Left renal pelvis (tissue), 4 donors: ENCODE measurements at places on chromosomes 1 and 21. TPM values are rescaled to one million over a fixed set of nuclear protein-coding genes. Genes with fewer than 3 reads are reported as not detected.

DNA sequence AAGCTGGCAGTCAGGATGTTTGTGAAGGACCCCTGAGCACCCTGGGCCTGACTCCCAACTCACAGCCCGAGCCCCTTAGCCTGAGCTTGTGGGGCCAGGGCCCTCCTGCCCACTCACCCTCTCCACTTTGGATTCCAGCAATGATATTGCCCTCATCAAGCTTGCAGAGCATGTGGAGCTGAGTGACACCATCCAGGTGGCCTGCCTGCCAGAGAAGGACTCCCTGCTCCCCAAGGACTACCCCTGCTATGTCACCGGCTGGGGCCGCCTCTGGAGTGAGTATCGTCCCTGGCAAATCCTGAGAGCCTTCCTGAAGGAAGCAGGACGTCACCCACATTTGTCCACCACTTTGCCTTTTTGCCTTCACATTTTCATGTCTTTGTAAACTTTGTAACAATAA lies 5.0 kb downstream of the CTRC start:
- no peak for DNase-seq

DNA sequence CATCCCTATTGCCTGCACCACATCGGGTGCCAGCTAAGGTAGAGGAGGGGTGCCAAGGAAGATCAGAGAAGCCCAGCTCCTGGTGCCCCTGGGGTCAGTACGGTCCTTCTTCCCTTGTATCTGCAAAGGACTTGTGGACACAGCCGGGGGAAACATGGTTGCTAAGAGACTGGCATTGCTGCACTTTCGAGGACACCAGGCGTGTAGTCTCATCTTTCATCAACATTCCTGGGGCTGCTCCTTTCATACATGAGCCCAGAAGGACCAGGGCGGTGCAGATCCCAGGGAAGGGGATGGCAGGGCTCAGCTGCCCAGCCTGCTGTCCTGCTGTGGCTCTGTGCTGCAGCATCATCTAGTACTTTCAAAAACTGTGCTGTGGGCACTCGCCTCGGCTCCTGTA lies 61.0 kb downstream of the RUNX1 start:
- DNase-seq = peak; percentile 47

DNA sequence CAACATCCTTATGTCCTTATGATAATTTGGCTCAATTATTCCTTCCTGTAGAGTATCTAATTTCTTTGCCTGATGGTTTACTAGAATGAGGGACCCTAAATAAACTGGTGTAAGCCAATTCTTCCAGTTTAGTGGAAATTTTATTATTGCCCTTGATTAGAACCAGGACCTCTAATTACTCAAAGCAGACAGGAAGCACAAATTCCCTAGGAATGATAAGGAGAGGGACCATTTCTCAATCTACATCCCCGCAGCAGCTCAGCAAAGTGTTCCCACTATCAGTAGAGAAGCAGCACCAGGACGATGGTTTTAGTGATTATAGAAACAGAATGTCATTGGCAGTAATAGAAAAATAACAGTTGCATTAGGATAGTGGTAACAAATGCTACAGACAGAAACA lies 97.1 kb downstream of the PLPPR4 start:
- DNase-seq = no peak

DNA sequence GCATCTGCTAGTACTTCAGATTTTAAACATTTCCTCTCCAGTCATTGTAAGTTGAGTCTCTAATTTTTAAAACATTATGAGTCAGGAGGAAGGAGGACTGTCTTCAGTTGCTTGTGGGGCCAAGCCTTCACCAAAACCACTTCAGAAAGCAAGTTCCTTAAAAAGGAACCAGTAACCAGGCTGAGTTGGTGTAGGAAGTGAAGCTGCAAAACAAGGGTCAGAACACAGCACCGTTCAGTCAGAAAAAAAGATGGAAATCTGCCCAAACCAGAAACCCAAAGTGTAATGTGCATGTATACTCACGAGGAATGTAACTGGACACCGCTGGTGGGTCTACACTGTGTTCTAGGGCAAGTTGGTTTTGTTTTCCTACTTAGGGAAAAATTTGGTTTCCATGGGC lies 402.1 kb downstream of the SETD4 start:
- no peak for DNase-seq

DNA sequence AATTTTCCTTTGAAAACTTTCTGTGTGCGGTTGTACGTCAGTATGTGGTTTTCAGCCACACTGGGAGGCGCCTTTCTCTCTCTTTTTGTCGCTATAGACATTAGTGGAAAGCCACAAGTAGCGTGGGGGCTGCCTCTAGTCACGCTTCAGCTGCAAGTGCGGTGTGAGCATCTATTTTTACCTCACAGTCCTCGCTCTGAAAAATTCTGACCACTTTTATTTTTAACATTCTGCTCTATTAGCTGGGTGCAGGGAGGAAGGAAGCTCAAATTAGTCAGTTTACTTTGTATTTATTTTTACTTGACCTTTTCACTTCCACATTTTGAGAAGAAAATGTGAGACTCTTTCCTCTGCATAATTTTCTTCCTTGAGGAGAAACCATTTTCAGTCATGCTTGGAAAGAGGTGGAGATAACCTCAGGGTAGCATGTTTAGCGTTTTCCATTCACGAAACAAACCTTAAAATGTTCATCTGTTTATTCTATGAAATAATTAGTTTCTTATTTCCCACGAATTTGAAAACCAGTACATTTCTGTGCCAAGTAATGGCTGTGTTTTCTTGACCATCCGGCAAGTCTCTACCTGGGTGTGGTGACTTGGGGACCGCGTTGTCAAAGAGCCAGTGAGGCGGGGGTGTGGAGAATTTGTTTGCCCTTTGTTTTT lies 35.6 kb downstream of the ADARB1 start:
- no peak for DNase-seq

DNA sequence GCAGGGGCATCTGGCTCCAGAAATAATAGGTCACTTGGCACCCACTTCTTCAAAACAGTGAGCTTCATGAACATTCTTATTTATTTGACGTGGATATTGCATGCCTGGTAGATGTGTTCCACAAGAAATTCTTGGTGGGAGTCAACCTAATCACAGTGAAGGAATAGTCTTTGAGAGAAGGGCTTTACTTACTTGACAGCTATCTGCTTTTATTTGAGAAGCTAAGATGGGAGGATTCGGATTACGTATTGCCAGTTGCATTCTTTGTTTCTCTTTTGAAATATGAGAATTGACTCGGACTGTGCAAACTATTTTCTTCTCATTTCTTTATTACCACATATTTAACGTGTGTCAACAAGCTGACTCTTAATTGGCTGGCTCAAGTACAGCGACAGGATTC lies 117.2 kb downstream of the FASLG start:
- DNase-seq = no peak

GRCh38 chr21:29159842-29160241 lies 29.4 kb downstream of the MAP3K7CL start:
- DNase-seq = no peak

DNA sequence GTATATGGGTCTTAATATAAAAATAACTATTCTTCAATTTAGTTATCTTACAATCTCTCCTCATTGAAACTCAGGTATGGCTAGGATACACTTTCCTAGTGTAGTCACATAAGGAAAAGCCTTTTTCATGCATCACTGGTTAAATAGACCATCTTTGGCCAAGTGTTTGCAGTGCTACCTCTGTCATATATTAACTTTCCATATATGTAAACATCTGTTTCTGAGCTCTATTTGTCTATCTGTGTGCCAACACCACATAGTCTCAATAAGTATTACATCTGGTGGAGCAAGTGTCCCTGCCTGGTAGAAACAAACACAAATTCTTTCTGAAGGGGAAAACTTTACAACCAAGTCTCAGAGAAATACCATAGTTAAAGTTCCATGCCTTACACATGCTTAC lies 134.6 kb downstream of the TSEN15 start:
- no peak for DNase-seq

Gene ZNF687
- 13.6 TPM for polyA plus RNA-seq

Gene PNRC2
- 195 TPM for polyA plus RNA-seq

Gene BCAR3
- polyA plus RNA-seq = 25.6 TPM
